ENCODE measurements at places on chromosomes 3 and 15.

DNA sequence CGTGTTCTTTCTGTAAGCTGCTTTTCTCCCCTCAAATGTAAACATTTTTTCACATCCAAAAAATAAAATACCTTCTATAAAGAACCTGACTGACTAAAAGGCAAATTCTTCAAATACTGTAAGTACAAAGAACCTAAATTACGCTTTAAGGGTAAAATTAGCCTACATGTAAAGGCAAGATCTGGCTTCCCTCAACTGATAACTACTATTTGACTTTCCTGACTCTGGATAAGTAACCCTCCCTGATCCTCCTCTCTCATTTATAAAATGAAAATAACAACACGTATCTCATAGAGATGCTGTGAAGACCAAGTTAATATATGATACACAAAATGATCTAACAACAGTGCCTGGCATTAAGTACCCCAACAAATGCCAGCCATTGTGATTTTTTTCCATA is 12.2 kb downstream of the ADAM10 start:
- no peak for DNase-seq

DNA sequence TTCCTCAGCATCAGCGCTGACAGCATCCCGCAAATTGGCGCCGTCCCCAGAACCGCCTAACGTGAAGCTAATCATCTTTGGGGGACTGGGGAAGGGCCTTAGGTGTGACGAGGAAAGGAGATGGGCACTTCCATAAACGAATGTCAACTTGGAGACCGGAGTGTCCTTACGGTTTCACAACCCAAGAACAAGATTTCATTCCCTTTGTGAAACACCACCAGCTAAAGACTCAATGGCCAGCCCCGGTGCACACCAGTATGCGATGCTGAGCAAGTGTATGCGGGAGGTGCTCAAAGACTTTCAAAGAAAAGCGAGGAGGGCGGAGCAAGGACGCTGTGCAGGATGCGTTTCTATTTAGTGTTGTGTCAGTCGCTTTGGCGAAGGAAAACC is 759 bp upstream of the TTBK2 start:
- no peak for DNase-seq

- DNase-seq, result no peak
Observed at GRCh38 chr3:72001758-72002157, 216.8 kb upstream of the PROK2 start.

- no peak for DNase-seq
Observed at GRCh38 chr15:84398763-84399701, 163.5 kb downstream of the GOLGA6L4 start.

DNA sequence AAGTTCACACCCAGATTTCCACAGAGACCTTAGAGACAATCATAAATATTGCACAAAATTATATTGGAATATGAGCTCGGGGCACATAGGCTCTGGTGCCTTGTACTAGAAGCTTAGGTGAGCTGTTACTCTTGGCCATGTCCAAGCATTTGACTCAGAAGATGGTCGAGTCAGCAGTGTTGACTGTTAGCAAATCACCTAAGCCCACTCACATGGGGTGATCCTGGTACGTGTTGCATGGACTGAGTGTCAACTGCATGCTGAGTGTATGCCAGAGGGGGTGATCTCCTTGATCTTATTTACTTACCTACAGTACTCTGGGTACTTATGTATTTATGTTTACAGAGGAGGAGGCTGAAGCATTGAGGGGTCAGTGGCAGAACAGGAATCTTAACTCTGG is 14.0 kb downstream of the SMAD3 start:
- no peak for DNase-seq

GRCh38 chr3:180181387-180181786 is 144.7 kb upstream of the PEX5L start:
- DNase-seq, result no peak

GRCh38 chr15:45050587-45050986 is 27.6 kb downstream of the SORD start:
- DNase-seq, result no peak

GRCh38 chr3:59133311-59133710 is 83.5 kb upstream of the CFAP20DC start:
- no peak for DNase-seq

DNA sequence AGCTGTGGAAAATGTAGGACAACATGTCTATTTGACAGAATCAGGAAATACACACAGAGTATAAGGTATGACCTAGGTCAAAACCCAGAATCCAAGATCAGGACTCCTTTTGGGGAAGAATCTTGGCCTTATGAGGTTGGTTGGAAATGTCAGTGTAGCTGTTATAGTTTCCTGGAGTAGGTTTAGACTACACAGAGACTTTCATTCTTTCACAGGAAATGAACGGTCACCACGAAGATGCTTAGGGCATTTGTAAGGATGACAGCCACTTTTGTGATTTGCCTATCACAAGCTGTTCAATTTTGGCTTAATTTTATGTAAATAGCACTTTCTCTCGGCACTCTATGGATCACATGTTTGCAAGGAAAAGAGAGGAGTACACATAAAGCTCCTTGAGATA is 18.6 kb upstream of the ZBTB20 start:
- no peak for DNase-seq
